Stimulated activated CD4-positive, alpha-beta T cell treated with anti-CD3 and anti-CD28 coated beads, Interleukin-1b, Interleukin-23, amount 100 ng/mL, for 1 hour (primary cell): ENCODE measurements at places on chromosomes 11 and 22.

- no peak for DNase-seq
Measured at GRCh38 chr11:74612877-74613276, 20.5 kb downstream of the POLD3 start.

GRCh38 chr11:25902476-25902875 is 429.5 kb upstream of the ANO3 start:
- DNase-seq = no peak

DNA sequence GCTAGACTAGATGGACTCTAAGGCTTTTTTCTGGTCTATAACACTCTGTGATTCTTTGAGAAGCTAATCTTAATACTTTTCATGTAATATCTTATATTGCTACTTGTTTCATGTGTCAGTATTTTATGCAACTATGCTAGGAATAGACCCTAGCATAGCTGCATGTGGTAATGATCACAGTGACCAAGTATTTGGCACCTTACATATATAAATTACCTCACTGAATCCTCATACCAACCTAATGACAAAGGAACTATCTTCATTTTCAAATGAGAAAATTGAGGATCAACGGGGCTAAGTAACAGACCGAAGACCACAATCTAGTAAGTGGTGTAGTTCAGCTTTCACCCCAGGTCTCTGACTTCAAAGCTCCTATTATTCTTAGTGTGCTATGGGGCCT is 327.3 kb upstream of the PITPNB start:
- DNase-seq = no peak

- DNase-seq = no peak
Measured at GRCh38 chr11:68116974-68117373, 4.2 kb downstream of the CHKA start.

DNA sequence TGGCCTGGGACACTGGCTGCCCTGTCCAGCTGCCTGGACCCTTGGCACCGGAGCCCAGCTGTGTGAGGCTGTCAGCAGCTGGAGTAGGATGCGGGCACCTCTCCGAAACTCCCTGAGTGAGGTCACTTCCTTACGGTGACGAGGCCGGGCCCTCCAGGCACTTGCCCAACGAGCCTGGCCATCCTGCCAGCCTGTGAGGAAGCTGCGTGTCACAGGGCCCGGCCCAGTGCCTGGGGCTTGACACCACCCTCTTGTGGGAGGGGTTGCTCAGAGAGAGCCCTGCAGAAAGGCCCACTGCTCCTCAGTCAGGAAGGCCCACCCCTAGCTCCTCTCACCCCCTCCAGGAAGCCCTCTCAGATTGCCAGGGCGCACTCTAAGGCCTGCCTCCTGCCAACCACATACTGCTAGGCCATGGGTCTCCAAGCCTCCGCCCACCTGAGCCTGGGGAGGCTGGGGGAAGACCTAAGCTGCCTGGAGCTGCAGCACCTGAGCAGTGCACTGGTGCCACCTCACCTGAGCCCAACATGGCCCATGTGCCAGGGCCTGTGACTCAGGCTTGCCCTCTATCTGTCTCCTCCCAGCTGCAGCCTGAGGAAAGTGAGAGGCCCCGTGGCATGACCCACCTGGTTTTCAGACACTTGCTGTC is 4.3 kb upstream of the PHLDA2 start:
- DNase-seq = no peak

GRCh38 chr11:9759519-9760192 is 95.8 kb downstream of the SWAP70 start:
- peak; percentile 78 for DNase-seq

DNA sequence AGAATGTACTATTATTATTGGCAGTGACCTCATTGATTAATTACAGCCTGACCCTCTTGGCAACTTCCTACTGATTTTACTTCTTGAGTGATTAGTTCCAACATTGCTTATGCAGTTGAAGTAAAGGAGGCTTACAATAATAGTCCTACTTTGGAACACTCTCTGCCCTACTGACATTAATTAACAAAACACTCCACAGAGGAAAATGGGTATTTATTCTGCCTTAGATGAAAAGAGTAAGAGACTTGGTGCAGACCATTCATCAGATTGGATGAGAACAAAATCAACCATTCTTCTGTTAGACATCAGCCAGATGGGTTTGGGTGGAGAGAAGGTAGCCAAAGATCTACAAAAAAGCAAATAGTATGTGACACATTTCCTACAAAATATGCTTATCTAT is 363.8 kb downstream of the FAT3 start:
- DNase-seq = no peak

- no peak for DNase-seq
Measured at GRCh38 chr11:36395978-36396736, 100.1 kb downstream of the PRR5L start.

DNA sequence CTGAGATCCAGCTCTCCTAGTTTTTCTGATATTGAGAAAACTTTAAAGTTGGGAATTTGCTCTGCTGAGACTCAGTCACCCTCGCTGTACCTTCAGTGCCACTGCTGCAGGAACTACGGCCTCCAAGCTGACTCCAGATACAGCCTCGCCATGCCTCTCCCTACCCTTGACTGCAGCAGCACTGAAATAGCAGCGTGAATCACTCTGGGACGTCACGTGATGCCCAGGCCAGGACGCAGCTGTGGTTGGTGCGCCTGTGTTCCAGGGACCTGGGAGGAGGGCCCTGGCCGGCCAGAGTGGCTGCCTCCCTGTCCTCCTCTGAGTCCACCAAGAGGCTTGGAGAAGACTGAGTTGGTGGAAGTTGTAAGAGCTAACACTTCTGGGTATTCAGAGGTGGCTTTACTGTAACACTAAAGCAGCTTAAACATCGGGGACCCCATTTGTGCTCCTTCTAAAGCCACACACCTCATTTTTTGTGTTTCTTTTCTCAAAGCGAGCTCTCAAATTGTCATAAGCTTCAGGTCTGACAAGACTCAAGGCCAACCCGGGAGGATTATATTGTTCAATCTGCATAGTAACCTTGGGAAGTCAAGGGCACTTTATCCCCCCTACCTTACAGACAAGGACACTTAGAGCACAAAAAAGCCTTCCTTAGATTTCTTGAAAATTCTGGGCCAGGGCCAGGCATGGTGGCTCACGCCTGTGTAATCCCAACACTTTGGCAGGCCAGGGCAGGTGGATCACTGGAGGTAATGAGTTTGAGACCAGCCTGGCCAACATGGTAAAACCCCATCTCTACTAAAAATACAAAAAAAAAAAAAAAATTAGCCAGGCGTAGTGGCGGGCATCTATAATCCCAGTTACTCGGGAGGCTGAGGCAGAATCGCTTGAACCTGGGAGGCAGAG is 4.2 kb upstream of the STIP1 start:
- DNase-seq = no peak

DNA sequence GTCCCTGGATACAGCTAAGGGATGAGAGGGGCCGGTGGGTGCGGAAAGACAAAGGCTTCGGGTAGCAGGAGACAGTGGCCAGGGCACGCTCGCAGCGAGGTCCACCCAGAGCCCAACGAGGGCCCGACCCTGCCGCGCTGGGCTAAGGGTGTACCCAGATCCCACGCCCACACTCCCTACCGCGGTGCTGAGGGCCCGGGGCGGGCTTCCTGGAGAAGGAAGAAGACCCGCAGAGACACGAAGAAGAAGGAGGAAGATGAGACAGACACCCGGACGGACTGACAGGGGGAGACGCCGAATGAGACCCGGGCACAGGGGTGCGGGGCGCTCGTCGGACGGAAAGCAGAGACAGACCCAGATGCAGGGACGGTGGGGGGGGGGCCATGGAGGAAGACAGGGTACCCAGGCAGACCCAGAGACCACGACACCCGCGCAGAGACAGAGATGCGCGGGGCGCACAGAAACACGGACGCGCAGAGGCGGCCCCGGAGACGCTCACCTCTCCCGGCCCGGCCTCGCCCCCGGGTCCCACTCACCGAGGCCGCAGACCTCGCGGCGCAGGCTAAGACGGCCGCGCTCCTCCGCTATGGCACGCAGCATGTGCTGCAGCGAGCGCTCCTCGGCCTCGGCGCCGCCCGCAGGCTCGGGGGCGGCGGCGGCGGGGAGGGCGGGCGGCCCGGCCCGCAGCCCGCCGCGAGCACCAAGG is 437 bp downstream of the KIAA0930 start:
- peak; percentile 7 for DNase-seq

- DNase-seq = no peak
Measured at GRCh38 chr11:62195945-62196344, 5.9 kb downstream of the SCGB1D1 start.

- no peak for DNase-seq
Measured at GRCh38 chr11:114762408-114762807, 84.1 kb downstream of the NXPE2 start.

- DNase-seq = no peak
Measured at GRCh38 chr22:48899523-48900326, 927.9 kb downstream of the BRD1 start.

GRCh38 chr11:75855206-75855605 is 40.2 kb downstream of the UVRAG start:
- no peak for DNase-seq

DNA sequence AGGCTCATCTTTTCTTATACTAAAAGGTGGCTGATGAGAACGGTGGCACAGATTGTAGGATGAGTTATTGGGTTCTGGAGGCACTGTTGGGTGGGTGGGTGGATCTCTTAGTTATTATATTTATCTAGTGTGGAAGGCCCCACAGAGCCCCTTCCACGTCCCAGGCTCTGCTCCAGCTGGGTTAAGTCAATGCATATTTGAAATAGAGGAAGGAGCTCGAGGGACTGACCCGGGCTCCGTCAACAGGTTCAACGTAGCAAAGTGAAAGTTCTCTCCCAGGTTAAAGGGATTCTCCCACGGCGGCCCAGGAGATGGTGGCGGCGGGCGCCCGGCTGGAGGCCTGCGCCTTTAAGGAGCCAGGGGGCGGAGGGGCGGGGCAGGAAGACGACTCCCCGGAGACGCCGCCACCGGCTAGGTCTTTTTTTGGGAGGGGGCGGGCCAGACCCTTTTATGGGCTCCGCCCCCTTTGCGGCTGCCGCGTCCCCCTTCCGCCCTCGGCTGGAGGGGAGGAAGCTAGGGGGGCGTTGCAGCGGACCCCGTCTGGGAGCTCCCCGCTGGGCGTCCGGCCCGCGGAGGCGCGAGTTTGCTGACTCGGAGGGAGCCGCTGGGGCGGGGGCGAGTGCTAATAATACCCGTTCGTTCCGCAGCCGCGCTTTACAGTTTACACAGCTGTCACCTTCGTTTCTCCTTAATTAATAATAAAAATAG is 1.5 kb upstream of the INPPL1 start:
- peak; percentile 88 for DNase-seq

GRCh38 chr22:24883432-24883831 is 63.1 kb downstream of the LHFPL7 start:
- DNase-seq = no peak

GRCh38 chr11:104524254-104524653 is 360.3 kb upstream of the PDGFD start:
- no peak for DNase-seq

- no peak for DNase-seq
Measured at GRCh38 chr11:123443851-123444623, 14.0 kb downstream of the GRAMD1B start.

DNA sequence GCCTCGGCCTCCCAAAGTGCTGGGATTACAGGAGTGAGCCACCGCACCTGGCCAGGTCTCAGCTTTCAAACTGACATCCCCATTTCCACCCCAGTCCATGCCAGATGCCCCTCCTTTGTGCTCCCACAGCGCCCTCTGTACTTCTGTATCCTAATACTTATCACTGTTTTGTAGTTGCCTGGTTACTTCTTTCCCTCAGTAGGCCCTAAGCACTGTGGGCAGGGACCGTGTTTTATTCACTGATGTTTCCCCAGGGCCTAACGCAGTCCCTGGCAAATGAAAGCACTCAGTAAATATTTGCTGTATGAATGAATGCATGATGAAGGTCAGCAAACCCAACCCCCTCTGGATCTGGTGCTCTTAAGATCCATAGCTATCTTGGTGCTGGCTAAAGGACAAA is 2.2 kb upstream of the TRIM3 start:
- DNase-seq = no peak

- no peak for DNase-seq
Measured at GRCh38 chr22:34877506-34877905, 188.5 kb upstream of the ISX start.

- DNase-seq = no peak
Measured at GRCh38 chr22:40178417-40179409, 988 bp downstream of the TNRC6B start.
